Epithelial cell of esophagus (primary cell): ENCODE measurements at places on chromosomes 12 and 14.

DNA sequence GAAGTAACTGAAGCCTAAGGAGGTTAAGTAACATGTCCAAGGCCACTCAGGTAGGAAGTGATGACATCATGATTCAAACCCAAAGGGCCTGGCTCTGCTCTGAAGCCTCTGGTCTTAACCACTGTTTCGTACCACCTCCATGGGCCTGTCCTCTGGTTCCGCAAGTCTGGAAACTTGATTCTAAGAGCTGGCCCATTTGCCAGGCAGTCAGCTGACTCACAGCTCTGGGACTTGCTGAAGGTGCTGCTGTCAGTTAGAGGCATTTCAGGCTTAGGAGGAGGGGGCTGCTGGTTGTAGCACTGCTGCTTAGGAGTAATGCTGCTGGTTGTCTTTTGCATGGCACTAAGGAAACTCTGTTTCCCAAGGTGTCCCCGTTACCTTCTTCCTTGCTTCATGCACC lies 7.9 kb downstream of the NRXN3 start:
- DNase-seq = no peak

DNA sequence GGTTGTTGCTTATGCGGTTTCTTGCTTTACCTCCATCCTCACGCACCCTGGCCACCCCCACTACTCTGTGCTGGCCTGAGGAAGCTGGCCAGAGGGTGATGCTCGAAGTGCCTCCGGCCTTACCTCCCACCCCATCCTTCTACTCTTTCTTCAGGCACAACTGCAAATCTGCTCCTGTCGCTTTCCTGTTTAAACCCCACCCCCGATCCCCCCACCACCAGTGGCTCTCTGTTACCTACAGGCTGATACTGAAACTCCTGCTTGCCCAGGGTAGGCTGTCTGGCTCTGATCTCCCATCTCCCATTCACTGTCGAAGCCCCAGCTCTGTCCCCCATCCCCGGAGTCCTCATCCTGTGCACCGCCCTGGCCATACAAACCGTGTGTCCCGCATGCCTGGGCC lies 111.5 kb downstream of the PRMT8 start:
- no peak for DNase-seq

DNA sequence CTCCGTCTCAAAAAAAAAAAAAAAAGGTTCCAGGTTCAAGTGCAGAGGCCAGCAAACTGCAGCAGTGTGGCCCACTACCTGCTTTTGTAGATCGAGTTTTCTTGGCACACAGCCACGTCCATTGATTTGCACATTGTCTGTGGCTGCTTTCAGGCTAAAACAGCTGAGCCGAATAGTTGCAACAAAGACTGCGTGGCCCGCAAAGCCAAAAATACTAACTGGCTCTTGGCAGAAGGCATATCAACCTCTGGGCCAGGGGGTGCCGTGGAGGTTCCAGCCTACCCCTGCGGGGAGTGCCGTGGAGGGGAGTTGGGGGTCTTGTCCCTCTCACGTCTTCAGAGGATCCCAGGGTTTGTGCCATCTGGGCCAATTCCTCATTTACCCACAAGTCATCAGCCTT lies 170.1 kb downstream of the ADGRD1 start:
- no peak for DNase-seq

DNA sequence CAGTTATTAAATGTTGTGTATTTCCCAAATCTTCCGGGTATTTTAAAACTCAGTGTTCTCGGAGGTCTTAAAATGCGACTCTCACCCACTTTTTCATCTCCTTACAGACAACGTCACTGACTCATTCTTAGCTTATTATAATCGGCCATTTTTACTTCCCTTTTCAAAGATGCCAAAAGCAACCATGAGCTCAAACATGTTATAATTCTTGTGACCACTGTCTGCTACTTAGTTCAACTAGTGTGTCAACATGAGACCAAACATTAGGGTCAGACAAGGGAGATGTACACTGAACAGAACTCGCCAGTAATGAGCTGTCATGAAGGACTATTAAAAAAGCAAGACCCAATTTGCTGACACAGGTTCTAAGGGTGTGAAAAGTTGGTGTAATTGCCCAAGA lies 4.2 kb upstream of the GRIP1 start:
- DNase-seq = no peak

GRCh38 chr14:104553166-104554087 lies 26.1 kb upstream of the C14orf180 start:
- no peak for DNase-seq

DNA sequence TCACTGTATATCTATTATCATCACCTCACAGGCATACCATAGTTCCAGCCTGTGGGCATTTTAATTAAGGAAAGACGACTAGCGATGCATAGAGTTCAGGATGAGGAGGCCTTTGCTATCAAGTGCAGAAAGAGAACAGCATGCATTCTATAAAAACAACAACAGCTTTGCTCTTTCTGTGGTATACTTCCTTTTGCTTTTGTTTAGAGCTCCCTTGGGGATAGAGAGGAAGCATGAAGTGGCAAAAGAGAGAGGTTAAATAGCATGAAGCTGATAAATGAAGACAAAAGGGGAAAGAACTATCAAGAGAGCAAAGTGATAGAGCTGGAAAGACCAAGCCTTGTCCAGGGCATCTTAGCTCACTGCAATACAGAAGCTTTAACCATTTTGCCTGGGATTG lies 23.5 kb downstream of the IFNG-AS1 start:
- DNase-seq = no peak

DNA sequence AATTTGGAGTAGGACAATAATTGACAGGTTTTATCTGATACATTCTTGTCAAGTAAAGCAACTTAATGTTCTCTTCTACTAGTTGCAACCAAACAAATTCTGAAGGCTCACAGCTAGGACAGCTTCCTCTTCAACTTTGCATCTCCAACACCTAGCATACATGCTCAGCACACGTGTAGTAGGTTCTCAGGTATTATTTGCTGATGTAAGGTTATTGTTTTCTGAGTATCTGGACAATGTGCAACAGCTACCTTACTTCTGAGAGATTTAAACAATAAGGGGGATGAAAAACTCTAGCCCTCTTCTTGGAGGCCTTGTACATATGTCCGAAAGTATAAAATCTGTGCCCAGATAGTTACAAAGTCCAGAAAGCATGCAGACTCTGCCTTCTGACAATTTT lies 15.5 kb upstream of the FLRT2 start:
- DNase-seq = no peak
